ENCODE measurements at places on chromosomes 2 and 18.
A peak's percentile ranks its signal among the peaks of the same experiment; 100 is the strongest.

GRCh38 chr2:209351636-209352035 is 72.2 kb upstream of the MAP2 start:
- DNase-seq: no peak

DNA sequence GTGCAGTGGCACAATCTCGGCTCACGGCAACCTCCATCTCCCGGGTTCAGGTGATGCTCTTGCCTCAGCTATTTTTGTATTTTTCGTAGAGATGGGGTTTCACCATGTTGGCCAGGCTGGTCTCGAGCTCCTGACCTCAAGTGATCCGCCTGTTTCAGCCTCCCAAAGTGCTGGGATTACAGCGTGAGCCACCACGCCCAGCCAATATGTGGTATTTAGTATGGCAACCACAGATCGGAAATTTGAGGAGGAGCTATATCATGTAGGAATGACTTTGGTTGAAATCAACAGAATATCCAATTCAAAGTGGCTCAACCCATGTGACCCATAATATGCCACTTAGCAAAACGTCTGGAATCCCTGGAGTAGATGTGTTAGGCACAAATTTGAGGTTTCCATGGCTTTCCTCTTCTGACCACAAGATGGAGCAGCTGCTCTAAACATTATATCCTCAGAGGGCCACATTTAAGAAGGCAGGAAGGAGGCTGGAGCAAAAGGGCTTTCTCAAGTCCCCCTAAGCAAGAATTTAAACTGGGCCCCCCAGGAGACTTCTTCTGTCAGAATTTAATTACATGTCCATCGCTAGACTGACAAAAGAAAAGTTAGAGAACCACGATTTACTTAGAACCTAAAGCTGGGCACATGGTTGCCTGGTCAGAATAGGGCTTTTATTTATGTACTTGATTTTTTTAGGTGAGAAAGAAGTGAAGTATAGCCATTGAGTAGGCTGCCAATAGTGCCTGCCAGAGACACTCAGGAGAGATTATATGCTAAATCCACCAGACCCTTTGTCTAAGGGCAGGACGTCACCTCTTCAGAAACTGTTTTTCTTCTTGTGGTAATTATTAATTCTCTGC is 49.6 kb upstream of the ITSN2 start:
- DNase-seq: peak; percentile 65

DNA sequence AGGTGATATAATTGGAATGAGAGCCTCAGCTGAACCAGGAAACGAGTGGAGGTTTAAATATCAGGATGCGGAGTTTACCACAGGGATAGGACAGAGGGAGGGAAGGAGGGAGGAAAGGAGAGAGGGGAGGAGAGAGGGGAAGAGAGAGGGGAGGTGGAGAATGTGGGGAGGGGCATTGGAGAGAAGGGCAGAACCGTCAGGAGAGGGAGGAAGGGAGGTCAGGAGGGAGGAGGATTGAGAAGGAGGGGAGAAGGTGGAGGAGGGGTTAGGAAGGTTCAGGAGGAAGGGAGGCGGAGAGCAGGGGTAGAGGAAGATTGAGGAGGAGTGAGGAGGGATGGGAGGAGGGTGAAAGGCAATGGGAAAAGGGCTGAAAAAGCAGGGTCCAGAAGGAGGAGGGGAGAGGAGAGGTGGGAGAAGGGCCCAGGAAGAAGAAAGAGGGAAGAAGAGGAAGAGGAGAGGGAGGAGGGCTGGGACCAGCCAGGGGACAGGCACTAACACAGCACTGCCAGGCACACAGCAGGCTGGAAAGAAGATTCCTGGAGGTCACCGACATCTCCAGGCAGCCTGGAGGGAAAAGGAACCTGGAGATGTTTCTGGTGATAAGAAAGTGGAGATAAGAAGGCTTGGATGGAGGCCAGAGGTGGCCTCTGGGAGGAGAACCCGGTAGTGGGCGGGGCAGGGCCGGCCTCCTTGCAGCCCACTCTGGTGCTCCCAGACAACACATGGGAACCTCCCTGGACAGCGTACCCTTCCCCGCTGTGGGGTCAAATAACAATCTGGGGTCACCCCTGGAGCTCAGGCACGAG is 176.7 kb upstream of the SMAD2 start:
- no peak for DNase-seq

DNA sequence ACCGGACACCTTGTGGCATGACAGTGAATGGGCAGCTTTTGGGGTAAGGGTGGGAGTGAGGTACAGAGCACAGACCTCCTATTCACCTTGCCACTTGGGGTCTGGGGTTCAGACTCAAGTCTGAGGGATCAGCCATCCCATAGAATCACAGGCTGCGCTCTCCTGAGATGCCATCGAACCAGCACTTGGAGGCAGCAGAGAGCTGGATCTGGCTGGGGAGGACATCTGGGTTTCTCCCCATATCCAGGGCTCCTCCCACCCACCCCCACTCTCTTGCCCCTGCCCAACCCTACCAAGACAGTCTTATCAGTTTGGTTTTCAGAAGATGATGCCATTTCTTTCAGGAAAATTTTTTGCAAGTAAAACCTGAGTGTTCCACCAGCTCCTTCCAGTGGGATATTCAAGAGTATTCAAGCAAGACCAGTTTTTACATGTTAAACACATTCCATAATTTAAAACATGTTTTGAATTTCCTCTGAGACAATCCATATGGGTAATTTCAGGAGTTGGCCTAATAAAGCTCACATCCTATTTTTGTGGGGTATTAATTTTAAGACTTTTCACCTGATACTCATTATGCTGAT is 29.2 kb upstream of the TEX44 start:
- peak; percentile 13 for DNase-seq

GRCh38 chr2:37274359-37274965 is 43.0 kb downstream of the NDUFAF7 start:
- no peak for DNase-seq
